Occipital lobe (tissue), 3 donors: ENCODE measurements at places on chromosomes 11 and 22. TPM values are rescaled to one million over a fixed set of nuclear protein-coding genes. Genes with fewer than 3 reads are reported as not detected.

- DNase-seq = no peak
Measured at GRCh38 chr11:15349413-15349812, 234.7 kb downstream of the INSC start.

DNA sequence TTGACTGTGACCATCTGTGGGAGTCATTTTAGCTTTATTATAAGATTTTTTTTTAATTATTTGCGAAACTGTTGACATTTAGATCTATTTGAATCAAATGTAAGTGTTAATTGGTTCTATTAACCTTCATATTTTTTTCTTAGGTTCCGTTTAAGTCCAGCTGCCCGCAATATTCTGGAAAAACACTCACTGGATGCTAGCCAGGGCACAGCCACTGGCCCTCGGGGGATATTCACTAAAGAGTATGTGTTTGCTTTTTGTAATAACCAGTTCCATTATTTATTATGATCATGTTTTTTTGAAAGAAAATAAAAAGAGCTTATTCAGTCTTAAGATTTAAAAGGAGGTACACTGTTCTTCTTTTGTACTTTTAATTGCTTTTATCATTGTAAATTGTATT, 43.9 kb downstream of the PDHX start:
- DNase-seq = no peak

DNA sequence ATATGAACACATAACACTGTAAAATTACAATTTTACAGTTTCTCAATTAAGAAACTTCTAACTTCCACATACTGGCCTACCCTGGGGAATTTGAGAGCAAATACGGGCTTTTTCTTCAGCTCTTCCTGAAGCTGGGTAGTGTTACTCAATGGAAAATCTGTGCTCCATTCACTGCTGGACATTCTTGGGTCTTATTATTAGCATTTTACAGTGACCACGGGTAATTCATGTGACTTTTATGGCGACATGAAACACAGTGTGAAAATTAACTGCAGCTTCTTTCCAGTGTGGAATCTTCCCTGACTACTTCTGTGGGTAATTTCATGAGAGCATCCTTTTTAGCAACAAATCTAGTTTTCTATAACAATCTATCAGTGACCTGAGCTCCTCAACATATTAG, 423.7 kb upstream of the ANO5 start:
- DNase-seq = no peak

GRCh38 chr22:27185760-27186302, 528.4 kb downstream of the MIAT start:
- DNase-seq = no peak

- DNase-seq = peak; percentile 81
Measured at GRCh38 chr11:119376197-119376847, 5.2 kb downstream of the USP2 start.

DNA sequence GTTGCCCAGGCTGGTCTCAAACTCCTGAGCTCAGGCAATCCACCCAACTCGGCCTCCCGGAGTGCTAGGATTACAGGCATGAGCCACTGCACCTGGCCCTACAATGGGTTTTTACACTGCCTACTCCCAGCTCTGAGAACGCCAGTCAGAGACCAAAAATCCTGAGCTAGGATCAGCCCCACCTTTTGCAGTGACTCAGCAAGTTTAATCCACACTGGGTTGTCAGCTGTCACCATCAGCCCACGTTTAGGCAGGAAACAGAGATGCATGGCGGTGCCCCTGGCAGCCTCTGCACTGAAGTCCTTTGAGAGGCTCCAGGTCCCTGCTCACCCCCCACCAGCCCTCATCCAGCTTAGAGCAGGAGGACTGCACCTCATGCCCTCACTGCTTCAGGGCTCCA, 117.6 kb downstream of the ARHGAP8 start:
- DNase-seq = peak; percentile 7

DNA sequence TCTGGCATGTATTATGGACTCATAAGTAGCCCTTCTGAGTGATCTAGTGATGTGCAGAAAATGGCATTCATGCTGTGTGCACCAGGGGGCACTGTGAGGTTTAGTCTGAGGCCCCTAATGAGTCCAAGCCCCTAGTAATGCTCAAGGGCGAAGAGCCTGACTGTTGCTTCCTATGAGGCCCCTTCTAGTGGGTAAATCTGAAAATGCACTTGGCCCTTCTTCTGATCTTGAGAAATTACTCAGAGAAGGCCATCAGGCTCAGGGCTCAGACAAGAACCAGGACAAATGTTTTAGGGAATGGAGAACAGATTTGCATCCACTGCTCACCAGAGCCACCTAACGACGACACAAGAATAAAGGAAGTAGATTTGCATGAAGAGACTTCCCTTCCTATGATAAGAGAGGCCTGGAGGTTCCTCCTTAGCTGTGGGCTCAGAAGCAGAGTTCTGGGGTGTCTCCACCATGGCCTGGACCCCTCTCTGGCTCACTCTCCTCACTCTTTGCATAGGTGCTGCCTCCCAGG, 75.8 kb downstream of the GGTLC2 start:
- DNase-seq = no peak

- no peak for DNase-seq
Measured at GRCh38 chr11:83726316-83726715, 440.1 kb upstream of the CCDC90B start.

DNA sequence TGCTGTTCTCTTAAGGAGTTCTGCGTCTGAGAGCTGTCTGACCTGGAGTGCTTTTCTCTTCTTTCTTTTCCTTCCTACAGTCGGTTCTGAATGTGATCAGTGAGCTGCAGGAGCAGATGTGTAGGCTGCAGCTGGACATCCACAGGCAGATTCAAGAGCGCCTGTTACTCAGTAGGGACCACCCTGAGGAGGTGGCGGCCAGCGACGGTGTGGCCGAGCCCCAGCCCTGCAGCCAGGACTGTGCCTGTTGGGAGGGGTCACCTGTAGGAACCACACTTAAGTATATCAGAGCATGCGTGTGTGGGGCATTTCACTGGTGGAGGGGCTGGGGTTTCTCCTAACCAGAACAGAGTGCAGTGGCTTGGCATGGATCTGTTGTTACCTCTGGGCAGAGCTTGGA, 56.3 kb downstream of the CYB5R2 start:
- DNase-seq = no peak

GRCh38 chr11:2348986-2349385, 28.1 kb upstream of the CD81 start:
- DNase-seq = no peak

GRCh38 chr22:47617186-47617585, 854.7 kb downstream of the TBC1D22A start:
- no peak for DNase-seq

DNA sequence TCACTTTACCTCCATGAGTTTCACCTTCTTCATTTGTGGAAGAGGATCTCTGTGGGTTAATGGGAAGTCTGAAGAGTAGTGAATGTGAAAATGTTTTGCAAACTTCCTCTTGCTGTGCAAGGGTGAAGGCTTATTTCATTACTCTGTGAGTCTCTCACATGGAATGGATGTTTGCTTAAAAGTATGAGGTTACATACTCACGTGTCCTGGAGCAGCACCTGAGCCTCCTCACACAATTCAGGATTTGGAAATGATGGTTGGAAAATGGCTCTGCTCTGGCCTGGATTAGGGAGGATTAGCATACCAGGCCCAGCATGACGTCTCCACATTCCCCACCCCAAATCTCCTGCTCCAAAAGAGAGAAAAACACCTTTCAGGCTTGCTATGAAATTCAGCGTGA, 4.8 kb downstream of the GRAMD1B start:
- no peak for DNase-seq

DNA sequence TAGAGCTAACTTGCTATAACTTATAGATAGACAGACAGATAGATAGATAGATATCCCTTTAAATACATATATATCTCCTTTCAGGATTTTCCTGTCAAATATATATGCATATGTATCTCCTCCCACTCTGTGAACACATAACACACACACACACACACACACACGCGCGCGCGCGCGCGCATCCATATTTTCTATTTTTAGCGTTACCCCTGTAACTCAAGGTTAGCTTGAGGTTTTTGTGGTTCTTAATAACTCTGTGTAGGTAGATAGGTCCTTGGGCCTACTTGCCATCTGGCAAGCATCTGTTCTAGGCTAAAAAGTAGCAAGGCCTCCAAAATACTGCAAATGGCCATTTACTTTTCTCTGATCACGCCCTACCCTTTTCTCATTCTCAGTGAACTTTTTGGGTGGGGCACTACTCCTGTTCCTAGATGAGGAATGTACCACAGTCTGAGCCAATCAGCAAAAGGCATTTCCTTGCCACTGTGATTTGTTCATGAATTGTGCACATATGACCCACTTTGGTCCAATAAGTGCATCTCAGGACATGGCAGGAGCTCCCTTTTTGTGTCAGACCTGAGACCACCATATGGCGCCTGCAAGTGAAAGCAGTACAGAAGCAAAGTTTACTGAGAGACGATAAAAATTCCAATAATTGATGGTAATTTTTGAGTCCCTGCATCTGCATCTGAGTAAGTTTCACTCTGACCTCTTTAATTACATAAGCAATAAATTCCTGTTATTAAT, 740.5 kb upstream of the API5 start:
- no peak for DNase-seq

GRCh38 chr11:66388780-66389386, 17.3 kb upstream of the SLC29A2 start:
- no peak for DNase-seq

DNA sequence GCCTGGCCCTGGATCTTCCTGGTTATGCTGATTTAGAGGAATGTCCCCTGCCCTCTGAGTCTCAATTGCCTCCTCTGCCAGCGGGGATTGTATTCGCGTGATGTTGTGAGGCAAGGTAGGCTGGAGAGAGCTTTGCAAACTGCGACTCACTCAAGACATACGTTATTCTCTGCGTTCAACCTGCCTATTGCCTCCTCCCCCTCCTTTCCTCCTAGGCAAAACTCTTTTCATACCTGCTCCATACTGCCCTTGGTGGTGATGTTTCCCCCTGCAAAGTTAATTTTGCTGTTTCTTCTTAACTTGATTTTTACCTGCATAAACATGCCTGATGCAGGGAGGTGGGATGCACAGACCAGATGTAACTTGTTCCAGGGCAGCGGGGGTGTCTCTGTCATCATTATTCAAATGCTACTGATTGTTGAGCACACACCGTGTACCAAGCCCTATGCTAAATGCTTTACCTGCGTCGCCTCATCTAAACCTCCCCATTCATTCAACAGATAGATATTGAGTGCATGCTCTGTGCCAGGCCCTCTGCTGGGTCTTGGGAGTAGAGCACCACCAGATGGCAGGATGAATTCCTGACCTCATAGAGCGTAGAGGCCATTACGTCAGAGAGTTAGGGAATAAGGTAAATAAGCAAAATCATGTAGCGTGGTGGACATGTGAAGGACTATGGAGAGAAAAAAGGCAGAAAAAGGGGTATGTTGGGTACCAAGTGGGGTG, 29.0 kb downstream of the SGSM1 start:
- DNase-seq = no peak

GRCh38 chr11:81870066-81870412, 863.6 kb downstream of the FAM181B start:
- DNase-seq = no peak

- no peak for DNase-seq
Measured at GRCh38 chr22:48887394-48888332, 940.0 kb downstream of the BRD1 start.

DNA sequence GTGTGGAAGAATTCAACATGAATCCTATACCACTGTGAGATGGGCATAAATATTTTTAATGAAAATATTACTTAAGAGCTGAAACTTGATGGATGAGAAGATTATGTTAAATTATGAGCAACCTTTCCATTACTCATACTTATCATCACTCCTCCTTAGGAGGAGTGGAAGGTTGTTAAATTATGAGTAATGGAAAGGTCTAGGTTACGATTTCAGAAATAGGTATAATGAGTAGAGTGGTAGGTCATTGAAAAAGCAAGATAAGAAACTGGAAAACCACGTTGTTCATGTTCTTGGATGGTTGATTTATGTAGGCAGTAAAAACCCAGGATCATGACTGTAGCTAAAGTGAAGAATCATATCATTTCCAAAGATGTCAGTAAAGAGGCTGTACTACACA, 973.2 kb upstream of the RAG2 start:
- DNase-seq = no peak

DNA sequence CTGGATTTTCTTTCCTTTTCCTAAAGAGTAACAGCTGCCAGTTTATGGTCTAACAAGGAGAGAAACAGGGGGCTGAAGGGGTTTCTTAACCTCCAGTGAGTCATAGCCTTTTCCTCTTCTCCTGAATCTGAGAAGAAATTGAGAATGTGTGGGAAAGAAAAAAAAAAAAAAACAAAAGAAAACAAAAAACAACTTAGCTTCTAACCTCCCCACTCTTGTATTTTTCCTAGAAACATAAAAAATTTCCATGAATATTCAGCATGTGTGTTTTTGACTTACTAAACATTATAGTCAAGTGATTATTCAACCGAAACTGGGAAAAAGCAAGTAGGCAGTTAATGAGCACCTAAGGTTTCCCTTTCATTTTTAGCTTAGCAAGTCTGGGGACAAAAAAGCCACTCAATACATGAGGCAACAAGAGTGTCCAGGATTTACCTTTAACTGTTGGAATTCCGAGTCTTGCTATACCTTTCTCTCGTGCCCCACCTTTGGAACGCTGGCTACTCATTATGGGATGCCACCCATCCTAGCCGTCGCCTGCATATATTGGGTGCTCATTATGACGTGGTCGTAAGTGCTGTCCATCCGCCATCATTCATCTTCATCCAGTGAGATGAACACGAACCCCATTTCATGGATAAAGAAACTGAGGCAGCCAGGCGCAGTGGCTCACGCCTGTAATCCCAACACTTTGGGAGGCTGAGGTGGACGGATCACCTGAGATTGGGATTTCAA, 2.4 kb downstream of the ASPHD2 start:
- no peak for DNase-seq

GRCh38 chr11:75103380-75104026, 6.8 kb upstream of the OR2AT4 start:
- DNase-seq = no peak

GRCh38 chr11:57087991-57088390, 93.8 kb upstream of the LRRC55 start:
- DNase-seq = no peak

H19 gene
- total RNA-seq = 10.8 TPM

NCR3LG1 gene
- 12.0 TPM for total RNA-seq

CSF2RB gene
- 0.62 TPM for total RNA-seq

APOA4 gene
- not detected for total RNA-seq

NLRP14 gene
- total RNA-seq = 0.94 TPM

CCDC116 gene
- 0.16 TPM for total RNA-seq

CARNS1 gene
- total RNA-seq = 0.16 TPM

OR52N4 gene
- total RNA-seq = not detected

SMDT1 gene
- 15.9 TPM for total RNA-seq

CRYBA4 gene
- not detected for total RNA-seq
